ENCODE measurements at places on chromosomes 2 and 18. TPM values are rescaled to one million over a fixed set of nuclear protein-coding genes. Genes with fewer than 3 reads are reported as not detected.

Gene PJVK
- 11.0 TPM for total RNA-seq

Gene SERPINB4
- not detected for total RNA-seq

Gene KYNU
- total RNA-seq, result under 0.01 TPM

Gene CD8A
- 1.3 TPM for total RNA-seq

Gene GAL3ST2
- total RNA-seq, result 1.3 TPM

Gene MALL
- 1.3 TPM for total RNA-seq

Gene MAP3K2
- total RNA-seq, result 58.8 TPM

Gene OTOF
- 0.31 TPM for total RNA-seq

Gene LIMS3
- total RNA-seq, result 2.5 TPM

Gene AUP1
- 51.3 TPM for total RNA-seq

Gene ARID5A
- total RNA-seq, result 2.2 TPM

Gene RAB17
- total RNA-seq, result not detected

Gene ASAP2
- total RNA-seq, result 72.6 TPM

Gene DNAJC5G
- total RNA-seq, result not detected

Gene CIB4
- not detected for total RNA-seq

Gene TNFRSF11A
- 0.63 TPM for total RNA-seq

Gene RALB
- total RNA-seq, result 26.9 TPM

Gene DSG1
- total RNA-seq, result not detected

Gene REG1B
- not detected for total RNA-seq

Gene NRBP1
- 82.9 TPM for total RNA-seq

Gene FEV
- not detected for total RNA-seq

Gene PARD6G
- total RNA-seq, result 11.6 TPM

Gene SIX2
- not detected for total RNA-seq

Gene MYL1
- not detected for total RNA-seq

Gene ERICH2
- not detected for total RNA-seq

Gene AP1S3
- 8.5 TPM for total RNA-seq

Gene ABCA12
- 0.63 TPM for total RNA-seq

Gene DSG4
- total RNA-seq, result not detected

Gene LRRC30
- total RNA-seq, result not detected

Gene RUFY4
- total RNA-seq, result not detected

Gene NEURL3
- not detected for total RNA-seq

Gene DOK6
- total RNA-seq, result 94.5 TPM

Gene DYNAP
- not detected for total RNA-seq

Gene POMC
- 2.8 TPM for total RNA-seq

Gene DHRS9
- total RNA-seq, result 0.94 TPM

Gene ANKAR
- total RNA-seq, result 45.1 TPM

Gene FOXI3
- 0.63 TPM for total RNA-seq

Gene C2orf78
- total RNA-seq, result not detected

Gene EFHD1
- total RNA-seq, result 0.63 TPM

Gene PER2
- 10.0 TPM for total RNA-seq

Gene TMEM18
- 22.2 TPM for total RNA-seq

Gene TGFA
- 7.5 TPM for total RNA-seq

Data from parietal lobe (tissue), 2 donors.